ENCODE measurements at places on chromosomes 16 and 17.

DNA sequence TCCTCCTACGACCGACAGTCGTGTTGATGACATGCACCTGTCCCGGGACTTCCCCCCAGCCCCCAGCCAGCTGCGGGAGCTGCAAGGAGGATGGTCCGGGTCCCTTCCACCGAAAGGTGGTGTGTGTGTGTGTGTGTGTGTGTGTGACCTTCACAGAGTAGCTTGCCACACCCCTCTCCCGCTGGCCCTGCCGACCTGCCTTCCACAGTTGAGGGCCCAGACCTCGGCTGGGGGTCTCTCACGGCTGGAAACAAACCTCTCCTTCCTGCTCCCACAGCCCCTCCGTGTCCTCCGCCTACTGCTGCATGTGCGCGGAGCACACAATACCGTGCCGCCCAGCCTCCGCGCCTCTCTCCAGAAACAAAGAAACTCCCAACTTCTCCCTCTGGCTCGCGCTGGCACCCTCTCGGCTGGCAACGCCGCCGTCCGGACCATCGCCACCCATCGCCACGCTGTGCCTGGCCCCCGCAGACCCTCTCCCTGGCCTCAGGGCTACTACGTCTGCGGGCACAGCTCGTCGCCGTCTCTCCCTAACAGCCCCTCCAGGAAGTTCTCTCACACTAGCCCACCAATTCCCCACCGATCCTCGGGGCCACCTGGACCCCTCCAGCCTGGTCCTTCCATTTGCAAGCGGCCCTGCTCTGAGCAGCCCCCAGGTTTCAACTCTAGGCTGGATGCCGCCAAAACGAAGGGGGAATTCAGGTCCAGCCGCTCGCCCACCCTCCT lies 81.2 kb downstream of the TIMM22 start:
- DNase-seq: peak; percentile 13

GRCh38 chr16:49527611-49528010 lies 154.0 kb downstream of the C16orf78 start:
- no peak for DNase-seq

DNA sequence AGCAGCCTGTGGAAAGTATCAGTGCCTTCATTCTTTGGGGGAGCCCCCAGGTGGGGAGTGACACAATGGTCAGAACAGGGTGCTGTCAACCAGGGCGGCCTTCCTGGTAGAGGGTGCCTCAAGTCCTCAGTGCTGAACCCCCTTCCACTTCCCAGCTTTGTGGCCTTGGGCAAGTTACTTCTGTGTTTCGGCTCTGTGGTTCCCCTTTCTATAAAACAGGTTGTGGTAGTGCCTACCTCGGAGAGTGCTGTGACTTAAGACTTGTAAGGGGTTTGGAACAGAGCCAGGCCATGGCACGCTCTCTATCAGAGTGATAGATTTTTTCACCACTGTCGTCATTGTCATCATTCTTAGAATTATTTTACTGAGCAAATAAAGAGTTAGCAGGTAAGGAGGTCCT lies 141.1 kb downstream of the CCDC182 start:
- DNase-seq: no peak

GRCh38 chr16:53773150-53773846 lies 69.3 kb downstream of the FTO start:
- peak; percentile 61 for DNase-seq

GRCh38 chr16:60905811-60906210 lies 1130.4 kb downstream of the CDH8 start:
- DNase-seq: no peak

- peak; percentile 43 for DNase-seq
These were observed 7.8 kb upstream of the RNASEK start for GRCh38 chr17:7004398-7005253.

GRCh38 chr17:44914148-44914547 lies 1.2 kb downstream of the GFAP start:
- peak; percentile 26 for DNase-seq

GRCh38 chr17:74431568-74432423 lies at the start of gene GPRC5C:
GPRC5C (plus strand) TSS chr17:74432088; CDS start chr17:74439777, 7,689 bp downstream.
- DNase-seq: peak; percentile 43

- no peak for DNase-seq
These were observed 423.7 kb downstream of the TOX3 start for GRCh38 chr16:52123061-52123839.

GRCh38 chr17:44132275-44132821 lies 8.9 kb upstream of the HDAC5 start:
- no peak for DNase-seq

GRCh38 chr16:70391881-70392481 lies 45.3 kb downstream of the DDX19A start:
- DNase-seq: no peak

GRCh38 chr17:63366241-63366566 lies 79.9 kb downstream of the CYB561 start:
- DNase-seq: no peak

- DNase-seq: no peak
These were observed 128.2 kb upstream of the MED13 start for GRCh38 chr17:62193249-62193648.

- DNase-seq: no peak
These were observed 11.3 kb upstream of the SKAP1 start for GRCh38 chr17:48441231-48441711.

DNA sequence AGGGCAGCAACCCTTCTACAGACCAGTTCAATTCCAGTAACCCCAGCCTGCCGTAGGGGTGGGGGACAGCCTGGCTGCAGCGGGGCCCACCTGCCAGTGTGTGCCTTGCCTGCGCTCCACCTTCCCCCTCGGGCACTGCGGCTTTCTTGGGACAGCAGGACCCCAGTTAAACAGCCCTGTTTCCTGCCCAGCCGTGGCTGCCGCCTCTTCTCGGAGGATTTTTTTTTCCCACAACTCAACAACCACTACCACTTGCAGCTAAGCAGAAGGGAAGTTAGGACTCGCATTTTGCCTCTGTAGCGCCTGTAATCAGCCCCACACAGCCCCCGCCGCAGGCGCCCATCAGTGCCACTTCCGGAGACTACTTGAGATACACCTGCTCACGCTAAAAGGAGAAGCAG lies 76.1 kb downstream of the RAI1 start:
- no peak for DNase-seq

DNA sequence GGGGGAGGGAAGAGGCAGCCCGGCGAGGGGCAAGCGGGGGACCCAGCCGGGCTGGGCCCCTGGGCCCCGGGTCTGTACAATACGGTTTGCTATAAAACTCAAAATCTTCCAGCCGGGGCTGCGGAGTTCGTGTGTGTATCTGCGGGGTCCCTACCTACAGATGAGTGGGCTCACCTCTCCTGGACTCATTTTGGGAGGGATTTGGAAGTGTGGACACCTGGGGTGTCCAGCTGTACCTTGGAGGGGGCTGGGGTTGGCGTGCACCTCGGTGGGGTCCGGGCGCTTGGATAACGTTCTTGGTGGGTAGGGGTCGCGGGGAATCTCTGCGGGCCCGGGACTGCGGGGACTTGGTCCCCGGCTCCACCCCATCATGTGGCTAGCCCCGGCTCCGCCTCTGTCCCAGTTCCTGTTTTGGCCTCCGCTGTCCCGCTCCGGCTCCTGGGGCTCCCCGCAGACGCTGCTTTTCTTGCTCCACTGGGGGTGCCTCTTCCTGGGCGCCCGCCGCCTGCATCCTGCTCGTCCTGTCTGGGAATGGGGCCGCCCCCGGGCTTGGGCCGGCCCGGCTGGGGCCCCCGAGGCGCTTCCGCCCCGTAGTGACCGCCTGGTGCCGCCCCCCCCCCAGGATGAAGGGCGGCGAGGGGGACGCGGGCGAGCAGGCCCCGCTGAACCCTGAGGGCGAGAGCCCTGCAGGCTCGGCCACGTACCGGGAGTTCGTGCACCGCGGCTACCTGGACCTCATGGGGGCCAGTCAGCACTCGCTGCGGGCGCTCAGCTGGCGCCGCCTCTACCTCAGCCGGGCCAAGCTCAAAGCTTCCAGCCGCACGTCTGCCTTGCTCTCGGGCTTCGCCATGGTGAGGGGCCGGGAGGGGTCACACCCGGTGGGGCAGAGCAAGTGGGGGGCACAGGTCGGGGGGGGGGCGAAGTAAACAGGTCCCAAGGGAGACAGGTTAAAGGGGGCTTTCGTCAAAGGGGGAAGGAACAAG lies at the start of gene ORAI3:
ORAI3 (plus strand) TSS at position 402 of the 983 bp plus-strand sequence; CDS start at position 624, 222 bp downstream.
- no peak for DNase-seq

- no peak for DNase-seq
These were observed 4.9 kb downstream of the KRT27 start for GRCh38 chr17:40777459-40777858.

GRCh38 chr17:11495613-11496012 lies 102.7 kb upstream of the DNAH9 start:
- DNase-seq: no peak

GRCh38 chr16:77410449-77410848 lies 24.4 kb downstream of the ADAMTS18 start:
- DNase-seq: no peak

GRCh38 chr17:3660311-3660891 lies 8.0 kb downstream of the TAX1BP3 start:
- no peak for DNase-seq

GRCh38 chr17:62887437-62887836 lies 78.6 kb upstream of the TANC2 start:
- DNase-seq: no peak

DNA sequence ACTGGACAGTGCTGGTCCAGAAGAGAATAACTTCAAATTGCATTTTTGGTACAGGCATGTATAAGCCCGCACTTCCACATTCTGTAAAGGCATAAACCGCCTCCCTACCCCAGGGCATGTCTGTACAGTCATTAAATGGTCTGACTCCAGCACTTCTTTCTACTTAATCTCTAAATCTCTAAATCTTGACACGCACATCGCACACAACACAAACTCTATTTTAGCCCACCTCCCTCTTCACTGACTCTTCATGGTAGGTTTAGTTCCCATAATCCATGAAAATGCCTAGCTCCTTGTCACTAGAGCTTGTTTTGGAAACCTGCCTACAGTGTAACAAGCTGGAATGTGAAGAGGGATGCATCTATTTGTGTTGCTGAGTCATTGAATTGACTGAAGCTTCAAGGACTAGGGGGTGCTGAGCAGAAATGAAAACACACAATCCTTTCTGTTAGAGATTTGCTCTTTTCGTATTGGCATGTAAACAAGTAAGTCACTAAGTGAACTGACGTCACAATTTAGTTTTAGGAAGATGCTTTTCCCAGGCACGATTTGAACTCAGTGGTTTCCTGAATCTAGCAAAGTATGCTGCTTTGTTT lies 1.6 kb upstream of the DUSP14 start:
- DNase-seq: peak; percentile 23

DNA sequence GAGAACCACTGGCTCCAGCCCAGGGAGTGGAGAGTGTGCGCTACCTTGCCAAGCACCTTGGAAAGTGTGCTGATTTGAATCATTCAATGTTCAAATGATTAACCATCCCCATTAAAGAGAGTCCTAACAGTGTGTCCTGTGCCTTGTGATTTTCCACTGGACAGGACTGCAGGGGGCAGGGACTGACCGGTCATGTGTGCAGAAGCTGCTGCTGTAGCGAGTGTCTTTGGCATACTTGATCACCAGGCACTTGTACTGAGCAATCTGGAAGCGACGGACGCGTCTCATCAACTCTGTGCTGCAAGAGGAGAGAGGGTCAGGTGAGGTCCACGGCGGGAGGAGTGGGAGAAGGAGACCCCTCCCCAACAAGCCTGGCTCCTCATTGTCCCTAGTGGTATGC lies 2.0 kb downstream of the TK1 start:
- DNase-seq: no peak

DNA sequence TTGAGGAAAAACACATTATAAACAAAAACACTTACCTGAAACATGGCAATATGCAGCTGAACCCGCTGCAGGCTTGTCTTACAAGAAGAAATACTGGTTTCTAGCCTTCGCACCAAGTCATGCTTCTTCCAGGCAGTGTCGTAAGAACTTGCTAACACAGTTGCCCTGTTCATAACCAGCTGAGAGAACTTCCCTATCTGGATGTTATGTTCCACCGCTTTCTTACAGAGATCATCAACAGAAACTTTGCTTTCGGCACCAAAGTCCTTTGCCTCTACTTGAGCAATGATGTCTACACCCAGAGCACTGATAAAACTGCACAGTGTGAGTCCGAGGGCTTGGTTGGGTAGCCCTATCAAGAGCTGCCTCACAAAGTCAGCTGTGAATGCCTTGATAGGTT lies 27.9 kb upstream of the ARL6IP1 start:
- DNase-seq: no peak

- DNase-seq: no peak
These were observed 1.9 kb upstream of the PLEKHG4 start for GRCh38 chr16:67277294-67277998.

DNA sequence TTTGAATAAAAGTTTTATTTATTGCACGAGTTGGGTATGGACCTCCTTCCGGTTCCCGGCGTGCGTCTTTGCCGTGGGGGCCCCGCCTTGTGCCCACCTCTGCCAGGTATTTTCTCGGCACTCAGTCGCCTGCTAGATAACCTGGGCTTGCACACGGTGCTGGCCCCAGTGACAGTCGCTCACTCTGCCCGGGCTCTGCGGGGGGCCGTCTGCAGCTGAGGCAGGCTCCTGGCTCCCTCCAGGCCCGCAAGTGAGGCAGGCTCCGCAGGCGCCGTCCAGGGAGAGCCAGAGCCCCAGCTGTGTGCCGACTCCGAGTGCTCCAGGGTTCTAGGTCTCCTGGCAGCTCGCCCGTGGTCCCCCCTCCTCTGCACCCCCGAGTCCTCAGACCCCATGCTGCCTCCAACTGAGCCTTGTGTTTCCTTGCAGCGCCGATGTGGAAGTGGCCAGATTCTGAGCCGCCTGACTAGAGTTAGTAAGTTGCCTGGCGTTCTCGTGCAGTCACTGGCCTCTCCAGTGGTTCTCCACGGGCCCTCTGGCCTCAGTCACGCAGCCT lies 54.7 kb upstream of the PVALEF start:
- DNase-seq: no peak

DNA sequence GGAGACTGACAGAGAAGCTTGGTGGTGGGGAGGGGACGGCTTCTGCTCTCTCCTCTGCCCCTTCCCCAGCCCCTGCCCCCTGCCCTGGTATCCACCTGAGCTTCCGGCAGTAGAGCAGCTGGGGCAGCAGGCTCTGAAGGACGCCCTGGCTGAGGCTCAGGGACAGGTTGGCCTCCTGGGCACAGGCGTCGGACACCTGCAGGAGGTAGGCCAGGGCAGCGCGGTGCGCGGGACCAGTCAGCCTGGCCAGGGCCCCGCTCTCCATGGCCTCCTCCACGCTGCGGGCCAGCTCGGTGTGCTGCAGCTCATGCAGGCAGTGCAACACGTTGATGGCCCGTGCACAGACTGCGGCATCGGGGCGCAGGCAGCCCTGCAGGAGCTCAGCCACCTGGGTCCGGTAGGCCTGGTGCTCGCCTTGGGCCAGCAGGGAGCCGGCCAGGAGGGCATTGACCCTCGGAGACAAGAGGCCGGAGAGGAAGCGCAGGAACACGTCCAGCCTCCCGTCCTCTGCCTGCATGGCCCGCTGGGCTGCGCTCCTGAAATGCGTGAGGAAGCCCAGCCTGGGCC lies 14.2 kb downstream of the NLRC3 start:
- no peak for DNase-seq

GRCh38 chr17:56817066-56817465 lies 16.7 kb downstream of the C17orf67 start:
- no peak for DNase-seq

- DNase-seq: no peak
These were observed 70.1 kb upstream of the ARL4D start for GRCh38 chr17:43328650-43329049.

- DNase-seq: peak; percentile 27
These were observed at the start of gene CMIP for GRCh38 chr16:81444448-81445121. CMIP (plus strand) TSS chr16:81444808.

GRCh38 chr17:80916246-80916645 lies 75.4 kb upstream of the CHMP6 start:
- no peak for DNase-seq

All from NCI-H526 treated with DMSO at 0.1 percent for 48 hours (cell line).